ENCODE measurements at places on chromosomes 1 and 21.

- DNase-seq = peak; percentile 34
Observed at GRCh38 chr1:194159941-194160340, 973.5 kb upstream of the B3GALT2 start.

DNA sequence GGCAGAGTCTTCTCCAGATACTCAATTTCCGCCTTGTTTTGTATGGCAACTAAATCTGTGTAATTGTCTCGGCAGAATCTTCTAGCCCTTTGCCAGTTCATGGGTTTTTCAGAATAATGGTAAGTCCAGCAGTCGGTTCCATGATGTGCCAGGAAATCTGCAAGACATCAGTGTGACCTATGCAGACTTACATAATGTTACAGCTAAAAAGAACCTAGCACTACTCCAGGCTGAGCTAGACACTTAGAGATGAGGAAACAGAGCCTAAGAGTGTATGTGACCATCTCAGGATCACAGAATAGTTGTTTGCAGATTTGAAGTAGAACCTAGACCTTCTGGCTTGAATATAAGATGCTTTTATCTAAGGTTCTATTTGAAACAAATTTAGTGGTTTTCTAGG, 2.8 kb downstream of the SELL start:
- DNase-seq = no peak

GRCh38 chr1:17403081-17403480, 31.1 kb downstream of the PADI6 start:
- DNase-seq = peak; percentile 10

GRCh38 chr1:15153184-15153841, at the start of gene TMEM51:
TSS of gene TMEM51 (plus strand) at chr1:15153747. CDS start at chr1:15215088, 61,341 bp downstream.
- DNase-seq = peak; percentile 40

GRCh38 chr1:222314839-222315238, 233.1 kb downstream of the HHIPL2 start:
- no peak for DNase-seq

- DNase-seq = no peak
Observed at GRCh38 chr1:22556391-22557104, 6.7 kb upstream of the EPHA8 start.

DNA sequence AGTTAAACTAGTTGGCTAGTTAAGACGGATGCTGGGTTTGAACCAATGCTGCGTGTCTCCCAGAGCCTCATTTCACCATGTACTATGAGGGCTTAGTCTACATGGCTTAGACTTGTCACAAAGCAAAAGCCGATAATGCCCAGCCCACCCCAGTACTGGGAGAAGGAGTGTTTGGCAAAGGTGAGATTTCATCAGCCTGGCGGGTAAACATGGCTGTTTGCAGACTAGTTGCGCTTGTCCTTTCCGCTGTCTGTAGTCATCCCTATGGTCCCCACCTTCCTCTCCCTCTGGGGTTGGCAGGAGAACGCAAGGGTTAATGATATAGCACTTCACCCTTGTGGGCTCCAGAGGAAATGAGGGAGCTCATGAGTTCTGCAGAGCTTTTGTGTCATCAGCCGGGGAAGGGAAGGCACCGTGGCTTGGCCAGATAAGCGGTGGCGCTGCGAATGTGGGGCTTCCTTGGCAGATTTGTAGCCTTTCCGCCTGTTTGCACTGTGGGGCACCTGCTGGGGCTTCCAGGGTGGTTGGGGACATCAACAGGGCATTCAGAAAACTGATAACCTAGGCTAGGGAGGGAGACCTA, 29.2 kb downstream of the SOX13 start:
- no peak for DNase-seq

DNA sequence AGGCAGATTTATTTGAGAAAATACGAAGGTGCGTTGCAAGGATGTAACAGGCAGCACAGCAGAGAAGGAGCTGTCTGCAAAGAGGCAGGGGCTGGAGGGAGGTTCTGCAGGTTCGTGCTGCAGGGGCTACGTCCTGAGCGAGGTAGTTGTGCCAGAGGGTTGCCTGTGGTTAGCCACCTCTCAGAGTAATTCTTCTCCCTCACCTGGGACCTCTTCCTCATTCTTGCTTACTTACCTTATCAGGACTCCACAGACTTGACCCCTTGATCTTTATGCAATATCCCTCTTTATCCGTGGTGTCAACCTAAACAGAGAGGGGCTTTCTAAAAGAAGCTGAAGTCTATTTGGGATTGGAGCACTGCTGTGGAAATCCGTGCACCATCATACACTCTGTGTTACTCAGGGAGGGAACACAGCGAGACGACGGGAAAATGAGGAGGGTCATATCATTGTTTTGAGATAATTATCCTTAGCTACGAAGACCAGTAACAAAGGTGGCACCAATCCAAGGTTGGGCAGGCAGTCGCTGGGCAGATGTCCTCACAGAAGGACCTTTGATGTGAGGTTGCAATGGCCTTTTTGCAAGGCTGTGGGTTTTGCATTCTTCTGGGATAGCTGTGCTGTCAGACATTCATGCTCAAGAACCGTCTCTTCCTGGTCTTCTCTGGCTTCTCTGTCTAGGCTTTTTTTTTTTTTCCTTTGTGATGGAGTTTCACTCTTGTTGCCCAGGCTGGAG, 82.8 kb downstream of the WDR4 start:
- no peak for DNase-seq

- no peak for DNase-seq
Observed at GRCh38 chr1:116201911-116202310, 90.7 kb downstream of the MAB21L3 start.

- DNase-seq = no peak
Observed at GRCh38 chr1:186409091-186409490, 33.5 kb downstream of the ODR4 start.

DNA sequence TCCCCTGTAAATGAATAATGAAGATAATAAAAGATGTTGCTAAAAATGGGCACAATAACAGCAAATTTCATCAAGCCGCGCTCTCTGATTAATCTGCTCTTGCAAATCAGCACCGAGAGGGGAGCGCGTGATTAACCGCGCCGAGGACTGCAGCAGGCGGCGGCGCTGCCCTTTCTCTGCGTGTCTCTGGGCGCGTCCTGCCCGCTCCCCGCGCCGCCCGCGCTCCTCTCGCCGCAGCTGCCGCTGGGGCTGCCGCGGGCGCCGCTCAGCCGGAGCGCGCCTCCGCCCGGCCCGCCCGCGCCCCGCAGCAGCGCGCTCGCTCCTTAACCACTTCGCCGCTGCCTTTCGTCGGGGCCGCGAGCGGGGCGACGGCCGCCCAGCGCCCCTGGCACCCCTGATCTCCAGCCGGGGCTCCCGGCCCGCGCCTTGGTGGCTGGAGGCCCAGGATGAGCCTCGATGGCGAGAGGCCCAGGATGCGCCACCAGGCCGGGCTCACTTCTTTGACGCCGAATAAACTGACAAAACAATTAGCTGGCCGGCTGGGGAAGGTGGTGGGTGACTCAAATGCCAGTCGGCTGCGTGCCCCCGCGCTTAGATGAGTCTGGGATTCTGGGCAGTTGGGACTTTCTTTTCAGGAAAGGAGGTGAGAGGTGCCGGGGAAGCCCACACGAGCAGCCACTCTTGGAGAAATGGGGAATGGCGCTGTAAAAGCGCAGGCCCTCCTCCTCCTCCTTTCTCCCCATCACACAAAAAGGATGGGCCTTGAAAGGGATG, 221.4 kb upstream of the PKN2 start:
- peak; percentile 19 for DNase-seq

GRCh38 chr21:17765207-17765606, 53.9 kb downstream of the C21orf91 start:
- DNase-seq = no peak

GRCh38 chr21:44509539-44509938, 30.5 kb downstream of the KRTAP10-1 start:
- no peak for DNase-seq

GRCh38 chr1:59947047-59947938, 20.7 kb upstream of the CYP2J2 start:
- peak; percentile 66 for DNase-seq

- peak; percentile 58 for DNase-seq
Observed at GRCh38 chr1:63316984-63317816, 5.2 kb upstream of the FOXD3 start.

- DNase-seq = no peak
Observed at GRCh38 chr1:212738330-212738729, 38.7 kb upstream of the BATF3 start.

- no peak for DNase-seq
Observed at GRCh38 chr1:186834399-186834958, 5.7 kb downstream of the PLA2G4A start.

DNA sequence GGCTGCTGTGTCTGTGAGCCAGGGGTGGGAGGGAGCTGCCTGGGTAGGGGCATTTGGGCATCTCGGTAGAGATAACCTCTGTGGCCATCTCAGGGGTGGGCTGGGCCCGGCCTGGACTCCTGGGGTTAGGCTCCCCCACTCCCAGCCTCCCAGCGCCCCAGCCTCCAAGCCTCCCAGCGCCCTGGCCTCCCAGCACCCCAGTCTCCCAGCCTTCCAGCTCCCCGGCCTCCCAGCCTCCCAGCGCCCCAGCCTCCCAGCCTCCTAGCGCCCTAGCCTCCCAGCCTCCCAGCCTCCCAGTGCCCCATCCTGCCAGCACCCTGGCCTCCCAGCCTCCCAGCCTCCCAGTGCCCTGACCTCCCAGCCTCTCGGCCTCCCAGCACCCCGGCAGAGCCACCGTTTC, 85.1 kb upstream of the TTC34 start:
- DNase-seq = no peak

GRCh38 chr1:10795276-10796021, 997 bp downstream of the CASZ1 start:
- DNase-seq = no peak

- no peak for DNase-seq
Observed at GRCh38 chr1:37342736-37343135, 131.6 kb upstream of the ZC3H12A start.

DNA sequence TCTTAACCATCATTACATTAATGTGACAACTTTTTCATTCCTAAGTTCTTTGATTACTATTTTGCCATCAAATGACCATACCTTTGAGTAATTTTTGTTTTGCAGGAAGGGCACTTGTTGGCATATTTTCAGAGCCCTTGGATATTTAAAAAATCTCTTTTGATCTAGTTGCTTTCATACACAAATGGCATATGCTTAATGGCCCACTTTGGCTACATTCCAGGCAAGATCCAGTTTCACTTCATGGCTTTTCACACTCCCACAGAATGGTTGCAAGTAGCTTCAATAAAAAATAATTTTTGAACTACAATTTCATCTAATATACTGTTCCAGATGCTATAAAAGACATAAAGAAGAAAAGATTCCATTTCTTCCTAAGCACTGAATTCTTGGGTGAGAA, 18.1 kb downstream of the ADAM30 start:
- DNase-seq = no peak

DNA sequence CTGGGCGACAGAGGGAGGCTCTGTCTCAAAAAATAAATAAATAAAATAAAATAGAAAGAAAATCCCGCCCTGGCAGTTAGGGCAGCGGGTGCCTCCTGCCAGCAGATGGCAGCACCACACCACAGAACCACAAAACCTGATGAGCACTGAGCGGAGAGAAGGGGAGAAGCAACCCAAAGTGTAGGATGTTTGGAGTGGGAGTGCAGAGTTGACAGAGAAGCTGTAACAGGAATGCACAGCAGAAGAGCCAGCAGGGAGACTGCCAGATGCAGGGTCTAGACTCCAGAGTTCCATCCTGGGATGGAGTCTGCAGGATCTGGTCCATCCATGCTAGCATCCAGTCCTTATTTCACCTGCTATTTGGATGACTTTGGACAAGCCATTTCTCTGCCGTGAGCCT, 29.7 kb upstream of the KIRREL1 start:
- DNase-seq = peak; percentile 74

GRCh38 chr1:32242341-32242851, 4.6 kb upstream of the FAM167B start:
- peak; percentile 42 for DNase-seq

DNA sequence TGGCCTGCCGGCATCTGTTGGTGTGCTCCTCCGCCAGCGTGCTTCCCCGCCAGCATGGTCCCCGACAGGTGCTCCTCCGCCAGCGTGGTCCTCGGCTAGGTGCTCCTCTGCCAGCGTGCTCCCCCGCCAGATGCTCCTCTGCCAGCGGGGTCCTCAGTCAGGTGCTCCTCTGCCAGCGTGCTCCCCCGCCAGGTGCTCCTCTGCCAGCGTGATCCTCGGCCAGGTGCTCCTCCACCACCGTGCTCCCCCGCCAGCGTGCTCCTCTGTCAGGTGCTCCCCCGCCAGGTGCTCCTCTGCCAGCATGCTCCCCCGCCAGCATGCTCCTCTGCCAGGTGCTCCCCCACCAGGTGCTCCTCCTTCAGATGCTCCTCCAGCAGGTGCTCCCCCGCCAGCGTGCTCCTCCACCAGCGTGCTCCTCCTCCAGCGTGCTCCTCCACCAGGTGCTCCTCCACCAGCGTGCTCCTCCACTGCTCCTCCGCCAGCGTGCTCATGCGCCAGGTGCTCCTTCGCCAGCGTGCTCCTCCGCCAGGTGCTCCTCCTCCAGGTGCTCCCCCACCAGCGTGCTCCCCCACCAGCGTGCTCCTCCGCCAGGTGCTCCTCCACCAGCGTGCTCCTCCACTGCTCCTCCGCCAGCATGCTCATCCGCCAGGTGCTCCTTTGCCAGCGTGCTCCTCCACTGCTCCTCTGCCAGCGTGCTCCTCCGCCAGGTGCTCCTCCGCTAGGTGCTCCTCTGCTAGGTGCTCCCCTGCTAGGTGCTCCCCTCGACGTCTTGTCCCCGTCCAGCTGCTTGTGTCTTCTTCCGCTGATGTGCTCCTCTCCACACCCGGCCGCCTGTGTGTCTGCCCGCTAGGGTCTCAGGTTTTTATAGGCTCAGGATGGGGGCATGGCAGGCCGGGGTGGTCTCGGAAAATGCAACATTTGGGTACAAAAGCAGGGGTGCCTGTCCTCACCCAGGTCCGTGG, 223.0 kb downstream of the NRIP1 start:
- DNase-seq = no peak

DNA sequence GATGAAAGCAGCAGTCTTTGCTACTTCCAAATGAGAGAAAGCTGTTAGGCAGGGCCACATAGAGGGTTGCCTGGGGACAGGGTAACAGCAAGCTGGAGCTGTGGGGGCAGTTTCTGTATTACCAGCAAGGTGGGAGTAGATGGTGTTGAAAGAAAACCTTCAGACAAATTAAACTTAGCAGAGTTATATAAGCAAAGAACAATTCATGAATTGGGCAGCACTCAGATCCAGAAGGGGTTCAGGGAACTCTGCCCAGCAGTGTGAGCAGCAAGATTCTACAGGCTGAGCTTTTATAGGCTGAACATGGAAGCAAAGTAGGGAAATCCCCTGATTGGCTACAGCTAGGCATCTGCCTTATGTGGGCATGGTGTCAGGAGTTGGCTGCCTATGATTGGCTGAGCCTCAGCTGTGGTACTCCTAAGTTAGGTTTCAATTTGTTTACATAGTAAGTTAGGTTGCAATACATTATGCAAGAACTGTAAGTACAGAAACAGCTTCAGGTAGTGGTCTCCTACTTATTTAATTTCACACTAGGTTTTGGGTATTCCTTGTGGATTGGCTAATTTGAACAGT, 64.1 kb upstream of the TMPRSS2 start:
- peak; percentile 13 for DNase-seq

GRCh38 chr21:44326716-44327602, 12.2 kb downstream of the CFAP410 start:
- DNase-seq = no peak

DNA sequence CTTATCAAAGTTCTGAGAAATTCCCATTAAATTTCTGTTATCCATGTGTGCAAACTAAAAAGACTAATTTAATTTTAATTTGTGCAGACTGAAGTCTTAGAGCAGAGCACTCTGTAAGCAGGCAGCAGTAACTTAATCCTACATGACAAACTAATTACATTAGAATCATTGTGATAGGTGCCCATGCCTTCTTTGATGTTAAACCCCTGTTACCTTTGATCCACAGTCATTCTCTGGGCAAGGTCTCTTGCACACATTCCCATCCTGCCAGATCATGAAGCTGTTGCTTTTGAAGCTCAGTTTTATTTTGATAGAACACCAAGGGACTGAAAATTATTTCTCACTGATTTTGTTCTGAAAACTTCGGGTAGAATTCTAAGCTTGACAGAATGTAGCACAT, 77.2 kb downstream of the BCAR3 start:
- no peak for DNase-seq

GRCh38 chr1:203440771-203441170, 34.8 kb upstream of the PRELP start:
- DNase-seq = peak; percentile 95

All from EH (cell line).